ENCODE measurements at places on chromosomes 16 and 17. TPM values are rescaled to one million over a fixed set of nuclear protein-coding genes. Genes with fewer than 3 reads are reported as not detected.

DNA sequence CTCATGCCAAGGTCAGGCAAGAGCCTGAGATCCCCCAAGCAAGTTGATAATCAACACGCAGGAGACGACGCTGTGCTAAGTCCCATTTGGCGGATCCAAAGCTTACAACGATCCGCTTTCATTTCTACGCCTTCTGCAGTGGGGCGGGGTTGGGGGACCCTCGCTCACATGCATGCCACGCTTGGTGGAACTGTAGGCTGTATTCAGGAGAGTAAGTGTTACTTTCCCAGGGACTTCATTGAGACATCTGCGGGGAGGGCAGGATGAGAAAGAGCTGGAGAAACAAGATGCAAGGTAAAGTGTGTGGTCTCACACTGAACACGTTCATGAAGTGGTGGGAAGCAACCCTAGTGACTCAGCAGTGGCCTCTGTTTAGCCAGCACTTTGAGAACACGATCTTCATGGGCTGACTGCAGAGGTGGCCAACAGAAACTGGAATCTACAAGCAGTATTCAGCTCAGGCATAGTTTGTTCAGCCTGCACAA lies 100.5 kb downstream of the XYLT1 start:
- DNase-seq: no peak

The MAP3K14 gene
- total RNA-seq: 88.2 TPM

DNA sequence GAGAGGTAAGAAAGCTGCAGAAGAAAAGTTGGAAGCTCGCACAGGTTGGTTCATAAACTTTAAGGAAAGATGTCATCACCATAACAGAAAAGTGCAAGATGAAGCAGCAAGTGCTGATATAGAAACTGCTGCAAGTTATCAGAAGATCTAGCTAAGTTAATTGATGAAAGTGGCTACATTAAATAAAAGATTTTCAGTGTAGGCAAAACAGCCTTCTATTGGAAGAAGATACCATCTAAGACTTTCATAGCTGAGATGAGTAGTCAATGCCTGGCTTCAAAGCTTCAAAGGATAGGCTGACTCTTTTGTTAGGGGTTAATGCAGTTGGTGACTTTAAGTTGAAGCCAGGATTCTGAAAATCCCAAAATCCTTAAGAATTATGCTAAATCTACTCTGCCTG lies 24.0 kb downstream of the CYLD start:
- DNase-seq: no peak

The ADGRG3 gene
- total RNA-seq: not detected

The CYGB gene
- total RNA-seq: not detected
